CD4-positive, alpha-beta T cell treated with Interleukin-10 for 1 hour (primary cell): ENCODE measurements at places on chromosomes 6 and 20.

DNA sequence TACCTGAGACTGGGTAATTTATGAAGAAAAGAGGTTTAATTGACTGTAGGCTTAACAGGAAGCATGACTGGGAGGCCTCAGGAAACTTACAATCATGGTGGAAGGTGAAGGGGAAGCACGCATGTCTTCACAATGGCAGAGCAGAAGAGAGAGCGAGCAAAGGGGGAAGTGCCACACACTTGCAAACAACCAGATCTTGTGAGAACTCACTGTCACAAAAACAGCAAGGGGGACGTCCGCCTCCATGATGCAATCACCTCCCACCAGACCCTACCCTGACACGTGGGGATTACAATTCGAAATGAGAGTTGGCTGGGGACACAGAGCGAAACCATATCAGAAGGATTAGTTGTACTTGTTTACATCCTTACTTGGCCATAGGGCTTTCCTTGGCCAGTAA, 49.7 kb downstream of the FIG4 start:
- no peak for DNase-seq

DNA sequence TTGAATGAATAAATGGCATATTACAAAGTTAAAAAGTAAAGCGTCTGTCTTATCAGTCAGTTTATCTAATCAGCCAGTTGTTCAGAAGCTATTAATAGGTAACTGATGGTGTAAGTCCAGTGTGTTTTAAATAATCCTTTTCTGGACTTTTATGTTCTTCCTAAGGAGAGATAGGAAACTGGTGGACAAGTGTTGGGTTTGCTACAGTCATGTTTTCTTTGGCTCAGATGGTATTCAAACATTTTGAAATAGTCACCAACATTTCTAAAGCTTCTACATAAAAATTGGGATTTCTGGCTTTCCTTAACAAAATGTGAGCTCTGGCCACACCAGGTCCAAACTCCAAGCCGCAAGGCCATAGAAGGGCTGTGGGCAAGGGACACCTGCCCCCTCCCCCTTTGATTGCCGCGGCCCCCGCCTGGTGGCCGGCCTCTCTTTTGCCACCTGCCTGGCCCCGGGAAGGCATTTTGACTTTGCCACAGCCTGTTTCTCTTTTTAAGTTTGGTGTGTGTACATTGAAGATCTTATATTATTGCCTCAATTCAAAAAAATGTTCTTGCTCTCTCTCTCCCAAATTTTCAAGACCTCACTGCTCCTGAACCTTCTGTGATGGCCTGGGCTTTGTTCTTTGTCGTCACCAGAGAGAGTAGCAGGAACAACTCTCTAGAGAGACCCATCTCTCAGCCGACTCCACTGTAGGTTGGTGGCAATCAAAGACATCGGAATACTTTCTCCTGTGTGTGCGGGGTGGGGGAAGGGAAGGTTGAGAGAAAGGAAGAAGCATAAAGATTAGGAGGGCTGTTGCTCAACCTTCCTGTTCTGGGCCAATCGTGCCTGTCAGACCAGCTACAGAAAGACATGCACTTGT, 84.0 kb upstream of the ZNF217 start:
- DNase-seq = no peak

DNA sequence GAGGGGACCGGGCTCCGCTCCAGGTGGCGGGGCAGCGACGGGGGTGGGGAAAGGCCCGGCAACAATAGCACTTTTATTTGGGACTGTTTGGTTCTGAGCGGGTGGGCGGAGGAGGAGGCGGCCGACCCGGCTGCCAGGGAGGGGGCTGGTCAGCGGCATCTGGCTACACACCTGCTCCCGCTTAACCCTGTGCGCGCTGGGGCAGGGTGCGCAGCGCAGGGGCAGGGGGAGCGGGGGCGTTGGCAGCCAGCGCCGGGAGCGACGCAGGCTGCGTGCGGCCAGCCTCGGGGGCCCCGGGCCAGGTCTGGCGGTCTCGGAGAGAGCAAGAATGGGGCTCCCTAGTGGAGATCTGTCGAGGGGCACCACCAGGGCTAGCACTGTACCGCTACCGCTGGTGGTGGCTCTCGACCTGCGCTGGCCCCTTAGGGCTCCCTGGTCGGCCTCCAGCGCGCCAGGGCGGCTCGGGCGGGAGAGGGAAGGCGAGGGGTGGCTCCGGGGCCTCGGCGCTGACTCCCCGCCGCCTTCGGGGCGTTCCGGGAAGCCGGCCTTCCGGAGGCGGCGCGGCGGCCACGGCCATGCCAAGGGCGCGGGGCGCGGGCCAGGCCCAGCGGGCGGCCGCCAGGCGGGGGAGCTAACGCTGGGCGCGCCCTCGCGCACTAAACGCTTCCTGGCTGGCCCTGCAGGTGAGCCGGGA, 92.4 kb downstream of the NCR2 start:
- no peak for DNase-seq

GRCh38 chr6:158708239-158708638, 58.4 kb downstream of the SYTL3 start:
- DNase-seq = no peak

- DNase-seq = no peak
Measured at GRCh38 chr6:12595161-12595811, 121.3 kb upstream of the PHACTR1 start.

GRCh38 chr20:32877507-32877906, 18.8 kb downstream of the EFCAB8 start:
- DNase-seq = no peak

- no peak for DNase-seq
Measured at GRCh38 chr6:99130897-99131873, 183.4 kb upstream of the FBXL4 start.

DNA sequence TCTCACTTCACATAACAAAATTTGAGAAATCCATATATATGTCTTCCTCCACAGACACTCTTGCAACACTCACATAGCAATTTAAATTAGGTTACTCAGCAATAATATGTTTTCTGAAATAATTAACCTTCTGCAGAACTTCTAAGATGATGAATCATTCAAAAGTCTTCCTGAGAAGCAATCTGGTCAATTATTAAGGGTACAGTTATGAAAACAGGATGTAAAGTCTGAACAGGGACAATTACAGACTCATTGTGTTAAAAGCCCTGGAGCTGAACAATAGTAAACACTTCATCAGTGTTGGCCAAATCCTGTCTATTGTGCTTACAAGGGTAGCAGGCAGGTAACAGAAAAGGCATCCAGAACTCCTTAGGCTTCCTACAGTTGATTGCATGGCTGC, 75.4 kb downstream of the FILIP1 start:
- DNase-seq = no peak

- no peak for DNase-seq
Measured at GRCh38 chr20:48585061-48585870, 242.5 kb downstream of the PREX1 start.

GRCh38 chr6:157019115-157019641, 242.0 kb downstream of the ARID1B start:
- DNase-seq = no peak

- DNase-seq = no peak
Measured at GRCh38 chr20:44057698-44058675, 129.0 kb downstream of the JPH2 start.

DNA sequence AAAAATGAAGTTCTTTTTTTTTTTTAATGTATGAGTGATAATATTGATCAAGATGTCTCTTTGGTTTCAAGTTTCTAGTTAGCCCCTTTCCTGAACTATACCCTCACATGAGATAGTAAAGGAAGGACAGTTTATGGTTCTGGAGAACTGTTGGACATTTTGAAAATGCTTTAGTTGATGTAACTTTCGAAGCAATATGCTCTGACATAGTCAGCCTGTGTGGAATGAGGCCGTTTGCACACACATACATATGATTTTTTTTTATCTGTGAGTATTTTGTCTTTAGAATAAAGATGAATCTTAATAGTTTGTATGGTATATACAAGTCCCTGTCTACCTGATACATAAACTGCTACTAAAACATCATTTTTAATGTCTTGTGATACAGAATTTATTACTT, 177.0 kb downstream of the ARID1B start:
- no peak for DNase-seq

- no peak for DNase-seq
Measured at GRCh38 chr6:88445188-88445965, 279.2 kb upstream of the CNR1 start.
